NCI-H1105 (cell line): ENCODE measurements at places on chromosomes 7 and 10.

GRCh38 chr7:22357311-22358175, 589 bp upstream of the RAPGEF5 start:
- DNase-seq = peak; percentile 40

DNA sequence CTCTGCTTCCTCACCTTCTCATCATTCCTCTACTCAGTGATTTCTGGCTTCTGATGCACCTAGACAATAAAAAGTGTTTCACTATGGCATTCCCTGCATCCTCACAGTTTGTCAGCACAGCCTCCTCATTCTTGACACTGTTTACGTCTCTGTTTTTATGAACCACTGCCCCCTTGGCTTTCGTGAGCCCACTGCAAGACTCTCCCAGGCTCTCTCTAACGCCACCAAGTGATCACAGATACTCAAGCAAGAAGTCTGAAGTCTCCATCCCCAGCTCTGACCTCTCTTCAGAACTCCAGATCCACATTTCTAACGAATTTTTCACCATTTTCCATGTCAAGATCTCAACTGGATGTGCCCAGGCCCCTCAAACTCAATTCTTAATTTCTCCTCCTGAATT, 8.9 kb downstream of the SLC16A9 start:
- no peak for DNase-seq

GRCh38 chr7:135448753-135449152, 61.1 kb downstream of the CNOT4 start:
- no peak for DNase-seq

GRCh38 chr10:8102708-8103401, 48.4 kb downstream of the GATA3 start:
- no peak for DNase-seq

DNA sequence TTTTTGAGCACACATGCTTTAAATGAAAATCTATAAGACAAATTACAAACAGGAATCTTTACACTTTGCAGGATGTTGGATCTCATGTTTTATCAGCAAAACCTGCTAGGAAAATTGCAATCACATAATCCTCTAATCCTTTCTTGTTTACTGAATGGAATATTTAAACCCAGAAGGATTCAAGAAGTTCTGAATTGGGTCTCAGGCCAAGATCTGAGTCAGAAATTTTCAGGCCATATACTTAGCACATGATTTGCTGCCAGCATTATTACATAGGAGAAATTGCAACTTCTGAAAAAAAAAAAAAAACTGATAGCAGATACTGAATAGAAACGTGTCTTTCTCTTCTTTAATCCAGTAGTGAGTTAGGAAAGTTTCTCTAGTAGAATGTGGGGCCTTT, 1005.3 kb upstream of the POT1 start:
- DNase-seq = no peak

DNA sequence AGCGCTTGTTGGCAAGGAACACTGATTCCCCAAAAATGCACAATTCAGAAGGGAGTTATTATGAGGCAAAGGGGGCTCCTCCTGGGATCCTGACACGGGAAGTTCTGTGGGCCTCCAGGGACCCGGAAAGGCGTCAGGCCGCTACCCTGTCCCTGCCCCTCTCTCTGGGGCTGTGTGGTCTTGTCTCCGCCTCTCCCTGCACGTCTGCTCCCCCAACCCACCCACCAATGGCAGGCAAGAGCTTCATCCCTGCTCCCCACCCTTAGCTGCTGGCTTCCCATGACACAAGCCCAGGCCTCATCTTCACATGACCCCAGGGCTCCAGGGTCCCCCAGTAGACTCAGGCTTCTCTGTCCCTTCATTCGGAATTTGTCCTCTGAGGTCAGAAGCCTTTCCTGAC, 31.0 kb upstream of the ADRB1 start:
- no peak for DNase-seq

DNA sequence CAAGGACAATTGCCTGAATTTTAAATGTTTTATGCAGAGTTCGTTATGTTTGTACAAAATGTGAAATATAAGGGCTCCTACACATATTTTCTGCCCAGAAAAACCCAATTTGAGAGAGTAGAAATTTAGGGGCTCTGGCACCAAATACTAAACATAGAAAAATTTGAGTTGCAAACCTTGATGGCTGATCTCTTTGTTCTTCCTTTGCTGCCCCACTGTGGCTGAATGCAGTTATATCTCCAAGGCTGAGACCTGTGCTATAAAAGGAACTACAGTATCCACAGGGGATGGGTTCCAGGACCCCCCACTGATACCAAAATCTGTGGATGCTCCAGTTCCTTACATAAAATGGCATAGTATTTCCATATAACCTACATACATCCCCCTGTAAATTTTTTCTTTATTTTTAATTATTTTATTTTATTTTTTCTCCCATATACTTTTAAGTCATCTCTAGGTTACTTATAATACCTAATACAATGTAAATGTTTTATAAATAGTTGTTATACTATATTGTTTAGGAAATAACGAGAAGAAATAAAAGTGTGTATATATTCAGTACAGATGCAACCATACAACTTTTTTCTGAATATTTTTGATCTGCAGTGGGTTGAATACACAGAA, 22.5 kb downstream of the CFAP43 start:
- DNase-seq = peak; percentile 10

- DNase-seq = no peak
Observed at GRCh38 chr7:139118805-139119485, 9.4 kb upstream of the ZC3HAV1 start.

- peak; percentile 1 for DNase-seq
Observed at GRCh38 chr10:46255801-46256747, 30.7 kb upstream of the ANTXRL start.

DNA sequence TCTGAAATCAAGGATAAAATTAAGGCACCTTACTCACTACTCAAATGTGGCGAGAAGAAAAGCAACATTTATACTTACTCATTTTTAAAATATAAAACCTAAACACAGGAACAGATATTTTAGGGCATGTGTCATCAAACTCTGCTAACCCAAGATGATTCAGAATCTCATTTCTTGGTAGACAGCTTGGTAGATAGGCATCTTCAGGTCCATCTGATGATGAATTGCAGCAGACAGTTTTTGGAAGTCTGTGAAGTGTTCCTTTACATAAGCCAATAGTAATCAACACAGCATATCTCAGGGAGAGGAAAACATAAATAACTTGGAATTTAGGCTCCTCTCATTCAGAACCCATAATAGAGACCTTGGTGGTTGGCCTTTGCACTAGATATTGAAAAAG, 3.4 kb downstream of the HIPK2 start:
- DNase-seq = no peak

DNA sequence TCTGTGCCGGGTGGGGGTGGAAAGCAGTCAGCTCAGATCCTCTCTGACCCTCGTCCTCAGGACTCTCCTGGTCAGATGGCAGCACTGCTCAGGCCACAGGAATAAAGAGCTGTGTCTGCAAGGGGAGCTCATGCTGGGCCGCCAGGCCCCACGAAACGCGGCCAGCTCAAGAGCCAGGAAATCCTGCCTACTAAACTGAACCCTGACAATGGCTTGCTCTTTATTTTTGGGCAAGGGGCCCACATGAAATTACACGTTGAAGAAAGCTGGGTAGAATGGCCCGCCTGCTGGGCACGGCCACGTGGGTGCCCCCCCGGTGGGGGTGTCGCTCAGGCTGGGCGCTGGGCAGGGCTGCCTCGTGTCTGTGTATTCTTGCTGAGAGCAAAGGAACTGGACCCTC, 103.0 kb downstream of the ITIH5 start:
- no peak for DNase-seq

DNA sequence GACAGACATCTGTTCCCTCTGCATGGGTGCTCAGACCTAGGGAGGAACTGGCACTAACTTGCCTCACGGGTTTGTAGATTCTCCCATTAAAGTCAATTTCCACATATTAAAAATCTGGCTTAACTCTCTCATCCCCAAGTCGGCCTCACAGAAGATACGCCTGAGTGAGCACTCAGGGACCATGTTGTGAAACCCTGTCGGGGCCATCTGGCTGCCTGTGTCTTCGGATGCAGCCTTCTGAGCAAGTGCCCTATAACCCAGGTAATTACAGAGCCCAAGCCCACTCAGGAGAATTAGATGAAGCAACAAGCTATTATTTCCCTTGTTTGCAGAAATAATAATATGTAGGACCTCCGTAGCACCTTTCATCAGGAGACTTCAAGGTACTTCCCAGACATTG, 219.3 kb upstream of the GLI3 start:
- no peak for DNase-seq

GRCh38 chr10:99341860-99342490, 12.8 kb downstream of the CNNM1 start:
- no peak for DNase-seq

GRCh38 chr7:138948403-138948802, 32.8 kb downstream of the KIAA1549 start:
- DNase-seq = no peak

- DNase-seq = no peak
Observed at GRCh38 chr10:123970207-123970926, 78.8 kb upstream of the CPXM2 start.

- peak; percentile 49 for DNase-seq
Observed at GRCh38 chr7:74371381-74372341, 82.0 kb upstream of the GTF2IRD1 start.

- no peak for DNase-seq
Observed at GRCh38 chr10:57822965-57823364, 444.7 kb downstream of the IPMK start.

DNA sequence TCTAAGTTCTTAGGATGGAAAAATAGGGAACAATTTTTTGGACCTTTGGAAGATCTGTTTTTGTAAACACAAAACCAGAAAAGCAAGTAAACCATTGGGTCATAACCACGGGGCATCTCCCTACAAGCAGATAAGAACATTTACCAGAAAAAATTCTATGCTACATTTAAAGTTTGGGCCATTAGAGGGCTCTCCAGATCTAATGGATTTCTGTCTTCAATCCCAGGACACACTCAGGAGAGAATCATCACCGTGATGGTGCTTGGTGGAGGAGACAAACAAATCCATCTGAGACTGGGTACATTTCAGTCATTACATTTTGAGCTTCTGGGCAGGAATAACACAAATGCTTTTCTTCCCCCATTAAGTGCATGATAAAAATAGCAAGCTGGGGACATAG, 178.4 kb upstream of the TARP start:
- DNase-seq = peak; percentile 13

GRCh38 chr7:43302773-43303460, 190.5 kb downstream of the HECW1 start:
- no peak for DNase-seq

- no peak for DNase-seq
Observed at GRCh38 chr7:131294553-131294952, 33.1 kb upstream of the MKLN1 start.

- DNase-seq = no peak
Observed at GRCh38 chr10:125575843-125576242, 107.1 kb downstream of the TEX36 start.

DNA sequence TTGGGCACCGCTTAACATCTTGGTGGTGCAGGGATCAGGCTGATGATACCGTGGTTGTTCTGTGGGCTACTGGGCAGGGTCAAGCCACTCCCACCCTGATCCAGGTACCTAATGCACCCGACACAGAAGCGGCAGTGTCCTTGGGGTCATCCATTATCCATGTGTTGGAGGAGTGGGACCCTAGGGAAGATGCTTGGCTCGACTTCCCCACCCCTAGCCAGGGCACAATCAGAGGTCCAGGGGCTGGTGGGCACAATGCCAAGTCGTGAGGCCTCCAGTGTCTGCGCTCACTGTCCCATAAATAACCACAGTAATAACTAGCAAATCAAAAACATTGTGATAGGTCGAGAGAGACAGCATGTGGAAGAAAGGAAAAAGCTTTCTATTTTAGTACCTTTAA, 37.7 kb downstream of the HTRA1 start:
- no peak for DNase-seq

- DNase-seq = no peak
Observed at GRCh38 chr7:36523371-36524101, 133.9 kb downstream of the ANLN start.

- DNase-seq = no peak
Observed at GRCh38 chr7:134505856-134506255, 21.5 kb upstream of the AKR1B10 start.

DNA sequence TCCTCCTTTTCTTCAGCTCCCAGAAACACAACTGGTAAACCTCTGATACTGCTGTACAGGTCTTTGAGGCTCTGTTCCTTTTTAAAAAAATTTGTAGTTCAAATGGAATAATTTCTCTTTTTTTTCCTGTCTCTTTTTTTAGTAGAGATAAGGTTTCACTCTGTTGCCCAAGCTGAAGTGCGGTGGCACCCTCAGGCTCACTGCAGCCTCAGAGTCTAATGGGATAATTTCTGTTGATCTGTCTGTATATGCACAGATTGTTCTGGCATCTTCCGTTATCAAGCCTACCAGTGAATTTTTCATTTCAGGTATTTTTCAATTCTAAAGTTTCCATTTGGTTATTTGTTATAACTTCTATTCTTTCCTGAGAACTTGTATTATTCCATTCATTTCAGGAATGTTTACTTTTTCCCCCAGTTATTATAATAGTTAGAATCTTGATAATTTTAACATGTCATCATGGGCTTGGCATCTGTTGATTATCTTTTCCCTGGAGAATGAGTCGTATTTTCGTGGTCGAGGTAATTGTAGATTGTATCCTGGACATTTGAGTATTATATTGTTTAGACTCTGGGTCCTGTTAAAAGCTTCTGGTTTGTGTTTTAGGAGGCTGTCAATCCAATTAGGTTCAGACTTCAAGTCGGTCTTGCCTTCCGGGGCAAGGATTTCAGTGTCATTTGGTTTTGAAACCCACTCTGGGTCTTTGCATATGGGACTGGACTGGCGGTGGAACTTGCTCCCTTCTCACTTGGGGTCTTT, 24.5 kb downstream of the CRCP start:
- DNase-seq = no peak

- no peak for DNase-seq
Observed at GRCh38 chr10:114346176-114347031, 57.9 kb downstream of the AFAP1L2 start.

GRCh38 chr10:35327790-35328403, 8.4 kb upstream of the CCNY start:
- DNase-seq = no peak

DNA sequence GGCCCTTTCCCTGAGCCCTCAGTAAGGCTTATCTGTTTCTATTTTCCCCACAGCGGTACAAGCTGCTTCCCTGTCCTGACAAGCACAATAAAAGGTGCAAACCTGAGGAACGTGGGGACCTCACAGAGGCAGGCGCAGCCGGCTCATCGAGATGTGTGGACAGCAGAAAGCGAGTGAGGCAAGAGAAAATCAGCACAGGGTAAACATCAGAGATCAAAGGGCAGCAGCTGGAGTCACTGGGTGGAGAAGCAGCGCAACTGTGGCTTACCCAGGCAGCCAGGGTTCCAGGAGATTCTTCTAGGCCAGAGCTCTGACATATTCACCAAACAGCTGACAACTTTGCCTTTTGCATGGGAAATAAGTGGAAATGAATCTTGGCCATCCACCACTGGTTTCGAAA, 212.6 kb downstream of the WDR11 start:
- DNase-seq = no peak
